ENCODE measurements at places on chromosomes 12 and 14.

GRCh38 chr12:32893043-32893442 is 3.5 kb downstream of the PKP2 start:
- no peak for DNase-seq

- no peak for DNase-seq
Measured at GRCh38 chr12:122363782-122364181, 58.7 kb downstream of the CLIP1 start.

DNA sequence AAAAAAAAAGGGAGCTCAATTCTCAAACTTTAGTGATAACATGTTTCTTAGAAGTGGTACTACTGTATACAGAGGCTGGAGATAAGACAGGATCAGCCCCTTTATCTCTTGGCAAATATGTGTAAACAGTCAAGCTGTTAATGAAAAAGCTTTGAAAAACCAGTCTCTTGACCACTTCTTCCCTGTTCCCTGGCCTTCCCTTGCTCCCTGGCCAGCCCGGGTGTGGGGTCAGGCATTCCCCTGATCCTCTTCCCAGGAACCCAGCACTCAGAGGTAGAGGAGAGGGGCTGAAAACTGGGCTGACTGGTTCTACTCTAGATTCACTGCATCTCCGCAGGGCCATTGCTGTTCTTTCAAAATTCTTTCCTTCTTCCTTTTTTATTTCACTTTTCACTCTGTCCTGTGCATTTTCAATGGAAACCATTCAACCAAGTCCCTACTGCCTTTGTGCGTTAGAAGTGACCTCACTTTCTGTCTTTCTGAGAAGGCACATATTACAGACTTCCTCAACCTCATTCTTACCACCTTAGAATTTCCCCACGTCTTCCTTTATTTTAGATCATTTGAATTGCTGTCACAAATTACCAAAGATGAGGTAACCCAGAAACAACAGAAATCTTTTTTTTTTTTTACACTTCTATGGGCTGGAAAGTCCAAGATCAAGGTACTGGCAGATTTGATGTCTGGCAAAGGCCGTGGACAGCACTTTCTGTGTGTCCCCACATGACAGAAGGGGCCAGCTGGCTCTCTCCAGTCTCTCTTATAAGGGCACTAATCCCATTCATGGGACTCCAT is 5.7 kb downstream of the GNG2 start:
- no peak for DNase-seq

- no peak for DNase-seq
Measured at GRCh38 chr14:89339158-89339557, 77.9 kb downstream of the FOXN3 start.
